ENCODE measurements at places on chromosomes 7 and 10. TPM values are rescaled to one million over a fixed set of nuclear protein-coding genes. Genes with fewer than 3 reads are reported as not detected.

Gene DENND11
- total RNA-seq = 11.9 TPM

Gene THAP5
- 26.7 TPM for total RNA-seq

Gene EVX1
- not detected for total RNA-seq

DNA sequence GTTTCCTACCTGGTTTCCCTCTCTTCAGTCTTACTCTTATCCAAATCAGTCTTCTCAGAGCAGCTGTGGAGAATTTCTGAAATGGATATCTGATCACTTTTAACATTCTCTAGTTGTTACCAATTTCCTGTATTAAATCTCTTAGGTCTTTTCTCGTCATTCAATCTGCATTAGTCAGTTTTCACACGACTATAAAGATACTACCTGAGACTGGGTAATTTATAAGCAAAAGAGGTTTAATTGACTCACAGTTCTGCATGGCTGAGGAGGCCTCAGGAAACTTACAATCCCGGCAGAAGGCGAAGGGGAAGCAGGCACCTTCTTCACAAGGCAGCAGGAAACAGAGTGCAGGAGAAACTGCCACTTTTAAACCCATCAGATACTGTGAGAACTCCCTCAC lies 444.8 kb downstream of the GATA3 start:
- DNase-seq = no peak

DNA sequence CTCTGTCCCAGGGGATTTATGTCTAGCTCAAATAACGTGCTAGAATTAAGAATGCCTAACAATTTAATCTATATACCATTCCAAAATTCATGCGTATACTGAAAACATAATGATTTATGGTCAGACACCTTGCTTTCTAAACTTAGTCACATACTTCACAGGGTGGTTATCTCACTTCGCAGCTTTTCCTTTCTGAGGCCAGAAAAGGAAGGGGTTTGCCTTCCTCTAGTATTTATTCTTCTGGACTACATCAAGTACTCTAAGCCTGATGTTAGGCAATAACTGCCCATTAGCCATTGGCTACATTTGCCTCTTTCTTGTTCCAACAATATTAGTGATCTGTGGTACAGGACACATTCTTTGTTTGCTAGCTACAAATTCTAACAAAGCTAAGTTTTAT lies 72.6 kb upstream of the FHIP2A start:
- no peak for DNase-seq

DNA sequence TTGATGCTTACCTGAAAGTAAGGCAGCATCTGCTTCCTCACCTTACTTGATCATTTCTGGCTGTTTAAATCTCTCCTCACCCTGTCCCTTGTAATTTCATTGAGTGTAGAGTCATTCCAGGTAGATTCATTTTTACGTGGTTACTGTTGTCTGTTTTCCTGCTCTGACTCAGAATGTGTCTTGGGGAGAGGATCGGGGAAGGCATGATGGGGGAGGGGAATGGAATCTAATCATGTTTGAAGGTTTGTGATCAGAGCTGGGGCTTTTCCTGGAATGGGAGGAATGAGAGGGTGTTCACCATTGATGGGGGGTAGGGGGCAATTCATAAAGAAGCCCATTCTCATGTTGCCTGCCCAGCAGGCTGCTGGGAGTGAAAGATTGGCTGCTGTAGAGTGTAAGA lies 18.7 kb downstream of the SEC24C start:
- no peak for DNase-seq

DNA sequence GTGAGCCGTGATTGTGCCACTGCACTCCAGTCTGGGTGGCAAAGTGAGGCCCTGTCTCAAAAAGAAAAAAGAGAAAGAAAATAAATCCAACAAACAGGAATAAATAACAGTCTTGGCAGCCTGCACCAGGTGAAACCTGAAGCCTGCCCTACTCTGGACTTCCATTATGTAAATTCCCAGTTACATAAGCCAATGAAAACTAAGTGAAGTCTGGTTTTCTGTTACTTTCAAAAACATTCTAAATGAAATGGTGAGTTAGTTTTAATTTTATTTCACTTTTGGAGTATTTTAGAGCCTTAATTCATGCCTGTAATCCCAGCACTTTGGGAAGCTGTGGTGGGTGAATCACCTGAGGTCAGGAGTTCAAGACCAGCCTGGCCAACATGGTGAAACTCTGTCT lies 22.5 kb upstream of the HIBADH start:
- DNase-seq = no peak

GRCh38 chr10:62904281-62904875 lies 88.2 kb upstream of the EGR2 start:
- DNase-seq = no peak

DNA sequence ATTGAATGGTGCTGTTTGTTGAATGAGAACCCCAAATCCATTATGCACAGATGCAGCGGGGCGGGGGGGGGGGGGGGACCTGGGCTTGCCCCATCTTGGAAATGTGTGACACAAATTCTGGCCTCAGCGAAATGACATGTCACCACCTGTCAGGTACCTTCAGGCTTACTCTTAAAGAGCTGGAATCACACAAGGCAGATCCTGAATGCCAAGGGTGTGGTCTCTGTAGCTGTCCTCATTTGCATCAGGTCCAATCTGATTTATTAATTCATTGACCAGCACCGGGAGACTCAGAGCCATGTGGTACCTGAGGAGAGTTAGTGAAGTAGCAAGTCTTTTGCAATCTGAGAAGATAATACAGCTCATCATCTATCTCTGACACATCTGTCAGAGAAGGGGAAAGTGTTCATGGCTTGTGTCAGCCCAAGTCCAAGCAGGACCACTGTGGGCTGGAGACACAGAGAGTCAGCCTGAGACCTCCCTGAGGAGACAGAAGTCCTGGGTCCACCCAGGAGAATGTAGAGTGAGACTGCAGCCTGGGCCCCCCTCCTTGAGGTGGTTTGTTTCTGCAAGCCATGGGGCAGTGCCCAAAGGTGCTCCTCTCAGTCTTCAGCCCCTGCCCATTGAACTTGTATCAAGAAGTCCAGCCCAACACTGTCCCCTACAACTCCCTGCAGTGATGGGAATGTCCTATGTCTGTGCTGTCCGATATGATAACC lies 46.7 kb downstream of the ADCYAP1R1 start:
- DNase-seq = no peak

DNA sequence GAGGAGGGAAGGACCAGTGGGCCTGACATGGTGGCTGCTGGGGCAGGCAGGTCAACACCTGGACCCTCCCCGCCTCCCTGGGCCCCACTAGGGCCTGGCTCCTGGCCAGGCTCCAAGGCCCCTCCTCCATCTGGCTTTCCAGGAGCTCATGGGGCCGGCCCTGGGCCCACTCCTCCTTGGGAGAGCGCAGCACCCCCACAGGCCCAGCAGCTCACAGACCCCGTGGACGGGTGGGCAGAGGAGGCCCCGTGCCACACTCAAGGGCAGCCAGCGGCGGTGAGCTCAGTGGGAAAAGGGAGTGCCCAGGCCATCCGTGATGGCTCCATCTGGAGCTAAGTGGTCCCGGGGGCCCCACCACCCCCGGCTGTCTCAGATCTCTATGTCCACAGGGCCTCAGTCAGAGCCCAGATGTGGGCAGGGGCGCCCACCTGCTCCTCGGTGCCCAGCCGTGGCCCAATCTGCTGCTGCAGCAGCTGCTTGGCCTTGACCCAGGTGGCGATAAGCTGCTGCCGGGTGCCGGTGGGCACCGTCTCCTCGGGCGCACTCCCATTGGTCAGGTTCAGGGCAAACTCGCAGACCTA lies 32.8 kb downstream of the CFAP46 start:
- peak; percentile 52 for DNase-seq

GRCh38 chr7:36690514-36691187 lies 33.6 kb downstream of the AOAH start:
- DNase-seq = no peak

DNA sequence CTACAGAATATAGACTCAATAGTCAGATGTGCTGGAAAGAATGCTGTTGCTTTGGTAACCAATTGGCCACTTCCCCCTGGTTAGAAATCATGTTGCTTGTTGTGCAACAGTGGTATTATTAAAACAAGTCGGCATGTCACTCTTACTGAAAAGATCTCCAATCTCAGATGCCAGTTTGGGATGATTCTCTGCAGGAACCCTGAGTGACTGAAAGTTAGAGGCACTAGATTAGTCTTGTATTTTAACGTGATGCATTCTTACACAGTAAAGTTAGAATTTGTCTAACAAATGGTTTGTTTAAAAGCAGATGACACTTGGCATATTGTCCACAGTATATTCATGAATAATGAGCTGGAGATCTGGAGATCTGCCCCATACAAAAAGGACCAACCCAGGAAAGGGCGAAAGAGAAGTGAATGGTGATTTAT lies 287.6 kb downstream of the TWIST1 start:
- no peak for DNase-seq
